Placental epithelial cell (primary cell): ENCODE measurements at places on chromosomes 3 and 15. TPM values are rescaled to one million over a fixed set of nuclear protein-coding genes. Genes with fewer than 3 reads are reported as not detected.

Gene MINAR1
- total RNA-seq = 2.3 and 3.9 TPM in 2 replicates

Gene CCR8
- not detected in 2 replicates for total RNA-seq

Gene STAB1
- total RNA-seq = 0.22 and 0.39 TPM in 2 replicates

Gene ZKSCAN7
- total RNA-seq = 13.4 and 14.9 TPM in 2 replicates

Gene GABRA5
- 4.6 and 5.9 TPM in 2 replicates for total RNA-seq

Gene ZSCAN29
- 30.2 and 31.1 TPM in 2 replicates for total RNA-seq

Gene GOLGA8N
- 4.0 and 9.4 TPM in 2 replicates for total RNA-seq

Gene CDC25A
- total RNA-seq = 5.1 and 12.0 TPM in 2 replicates

Gene NRROS
- not detected in 2 replicates for total RNA-seq

Gene ZNF774
- 1.6 and 1.7 TPM in 2 replicates for total RNA-seq

Gene P2RY12
- total RNA-seq = not detected in 2 replicates

Gene PLA2G4E
- total RNA-seq = not detected in 2 replicates

Gene GASK1A
- total RNA-seq = 23.2 and 24.3 TPM in 2 replicates

Gene GXYLT2
- 0.65 and 0.79 TPM in 2 replicates for total RNA-seq

Gene LRRC34
- total RNA-seq = 2.4 and 3.1 TPM in 2 replicates

Gene C3orf49
- total RNA-seq = not detected in 2 replicates

Gene DVL3
- total RNA-seq = 54.2 and 67.8 TPM in 2 replicates

Gene SLC24A5
- total RNA-seq = not detected in 2 replicates

Gene MME
- 60.9 and 86.5 TPM in 2 replicates for total RNA-seq

Gene CLDN18
- not detected in 2 replicates for total RNA-seq

Gene SLC27A2
- total RNA-seq = not detected in 2 replicates

Gene ALDH1A3
- total RNA-seq = 12.7 and 73.0 TPM in 2 replicates

Gene NOX5
- 0.22 and 0.39 TPM in 2 replicates for total RNA-seq

Gene ARNT2
- 0.22 and 1.2 TPM in 2 replicates for total RNA-seq

Gene KLHL40
- total RNA-seq = not detected in 2 replicates

Gene LYZL4
- total RNA-seq = 0.39 TPM in 1 of 2 replicates, not detected in the other

Gene CD200R1
- total RNA-seq = 0.39 and 2.5 TPM in 2 replicates

Gene EPHB1
- under 0.01 TPM in 2 replicates for total RNA-seq
